ENCODE measurements at places on chromosomes 16 and 17.

DNA sequence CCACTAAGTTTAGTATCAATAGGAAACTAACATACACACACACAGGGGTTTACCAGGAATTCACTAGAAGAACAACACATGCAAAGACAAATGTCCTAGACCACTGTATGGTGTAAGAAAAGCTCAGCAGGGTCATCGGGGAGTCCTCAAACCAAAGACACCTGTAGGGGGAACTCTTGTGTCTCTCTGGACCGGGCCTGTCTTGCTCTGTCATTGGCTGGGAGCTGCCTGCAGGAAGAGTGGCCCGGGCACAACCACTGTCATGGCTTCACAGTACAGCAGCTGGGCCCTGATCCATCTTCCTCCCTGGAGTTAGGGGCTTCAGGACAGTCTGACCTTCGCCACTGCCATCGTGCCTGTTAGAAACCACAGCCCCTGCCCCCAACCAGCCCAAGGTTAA lies 263.6 kb upstream of the DYNLRB2 start:
- no peak for DNase-seq

DNA sequence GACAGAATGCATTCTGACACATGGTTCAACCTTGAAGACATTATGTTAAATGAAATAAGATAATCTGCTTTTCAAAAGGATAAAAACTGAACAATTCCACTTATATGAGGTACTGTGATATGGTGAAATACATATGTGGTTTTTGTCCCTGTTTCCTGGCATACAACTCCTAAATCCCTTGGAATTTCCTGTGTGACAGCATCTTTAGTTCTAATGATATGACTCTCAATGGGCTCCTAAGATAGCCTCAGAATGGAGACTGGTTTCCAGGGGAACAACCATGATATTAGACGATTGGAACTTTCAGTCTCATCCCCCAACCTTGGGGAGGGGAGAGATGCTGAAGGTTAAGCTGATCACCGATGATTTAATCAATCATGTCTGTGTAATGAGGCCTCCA lies 37.7 kb upstream of the PHLPP2 start:
- no peak for DNase-seq

- DNase-seq = no peak
Measured at GRCh38 chr17:49741009-49741691, 22.8 kb downstream of the FAM117A start.

- DNase-seq = no peak
Measured at GRCh38 chr17:45277992-45278391, 16.1 kb upstream of the SPATA32 start.

DNA sequence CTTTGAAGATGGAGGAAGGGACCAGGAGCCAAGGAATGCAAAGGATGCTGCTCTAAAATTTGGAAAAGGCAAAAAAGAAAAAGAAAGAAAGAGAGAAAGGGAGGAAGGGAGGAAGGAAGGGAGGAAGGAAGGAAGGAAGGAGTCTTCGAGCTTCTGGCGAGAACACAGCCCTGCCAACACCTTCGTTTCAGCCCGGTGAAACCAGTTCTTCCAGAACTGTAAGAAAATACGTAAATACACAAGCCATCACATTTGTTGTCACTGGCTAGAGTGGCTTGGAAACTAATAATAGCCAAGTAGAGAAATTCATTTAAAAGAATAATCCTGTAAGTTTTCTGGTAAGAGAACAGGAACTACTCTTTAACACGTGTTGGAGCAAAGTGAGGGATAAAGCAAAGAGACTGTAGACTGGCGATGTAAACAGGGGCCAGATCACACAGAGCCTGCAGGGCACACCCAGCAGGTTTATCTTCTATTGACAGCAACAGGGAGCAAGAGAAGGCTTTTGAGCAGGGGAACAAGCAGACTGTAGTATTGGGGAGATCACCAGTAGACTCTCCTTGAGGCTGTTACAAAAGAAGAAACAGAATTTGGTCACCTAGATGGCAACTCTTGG lies 188.7 kb upstream of the MPHOSPH6 start:
- no peak for DNase-seq

- DNase-seq = no peak
Measured at GRCh38 chr16:68902003-68902968, 59.0 kb downstream of the TANGO6 start.

DNA sequence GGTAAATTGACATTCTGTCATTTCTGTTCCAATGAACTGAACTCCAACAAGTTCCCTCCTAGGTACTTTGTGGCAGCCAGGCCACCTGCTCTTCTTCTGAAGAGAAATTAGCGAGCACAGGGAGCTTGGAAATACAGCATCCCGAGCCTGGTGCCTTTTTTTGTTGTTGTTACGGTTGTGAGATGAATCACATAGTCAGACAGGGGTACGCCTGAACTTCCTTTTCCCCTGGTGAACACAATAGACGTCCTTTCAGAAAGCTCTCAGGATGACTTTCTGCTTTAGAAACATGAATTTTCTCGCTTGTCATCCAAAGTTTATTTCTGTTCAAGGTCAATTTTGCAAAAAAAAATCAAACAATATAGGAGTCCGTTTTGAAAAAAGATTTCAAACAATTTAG lies 53.9 kb upstream of the XYLT1 start:
- no peak for DNase-seq

DNA sequence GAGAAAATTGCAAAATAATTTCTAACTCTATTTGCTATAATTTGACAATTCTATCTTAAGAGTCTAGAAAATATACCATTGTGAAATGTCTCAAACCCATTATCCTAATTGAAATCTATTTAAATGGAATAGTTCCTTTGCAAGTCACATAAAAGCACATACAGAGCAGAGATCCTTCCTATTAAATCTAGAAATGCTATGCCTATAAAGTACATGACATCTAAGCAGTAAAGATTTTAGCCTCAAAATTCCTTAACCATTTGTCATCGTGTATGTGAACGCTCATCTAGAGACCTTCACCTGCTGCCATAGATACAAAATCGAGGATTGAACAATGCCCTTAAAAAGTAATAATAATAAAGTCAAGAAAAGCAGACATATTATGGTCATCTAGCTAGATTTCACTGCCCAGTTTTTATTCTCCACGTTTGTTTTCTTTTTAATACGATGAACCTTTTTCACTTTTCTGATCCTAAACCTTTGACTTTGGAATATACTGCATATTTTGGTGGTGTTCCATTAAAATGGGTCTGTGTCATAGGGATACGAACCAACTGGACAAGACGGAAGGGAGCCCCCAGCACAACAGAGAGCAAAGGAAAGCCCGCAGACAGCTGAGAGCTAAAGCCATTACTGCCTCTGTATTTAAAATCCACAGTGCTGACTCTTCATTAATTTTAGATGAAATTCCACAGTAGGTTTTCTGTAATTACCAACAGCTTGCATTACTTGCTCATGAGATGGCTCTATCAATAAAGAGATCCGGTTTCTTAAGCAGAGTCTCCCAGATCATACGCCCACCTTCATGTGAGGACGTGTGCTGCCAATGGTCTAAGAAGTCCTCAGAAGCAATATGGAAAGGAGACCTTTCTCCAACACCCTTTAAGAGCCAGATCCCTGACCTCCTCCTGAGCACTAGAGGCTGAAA lies 17.6 kb downstream of the TEX2 start:
- DNase-seq = no peak

- no peak for DNase-seq
Measured at GRCh38 chr16:88988980-88989811, 12.2 kb upstream of the CBFA2T3 start.

DNA sequence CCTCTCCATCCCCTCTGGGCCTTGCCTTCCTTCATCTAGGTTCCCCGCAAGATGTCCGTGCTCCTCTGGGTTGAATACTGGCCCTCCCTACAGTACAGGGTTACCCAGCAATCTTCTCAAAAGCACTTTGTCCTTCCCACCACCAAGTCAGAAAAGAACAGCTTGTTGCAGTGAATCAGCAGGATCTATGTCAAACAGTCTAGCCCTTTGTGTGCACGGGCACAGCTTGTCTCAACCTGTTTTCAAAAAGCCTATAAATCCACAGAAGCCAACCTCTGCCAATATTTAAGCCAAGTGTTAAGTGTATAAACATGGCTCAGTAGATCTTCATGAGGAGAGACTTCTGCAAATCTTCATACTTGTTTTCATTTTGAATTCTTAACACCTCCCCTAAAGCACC lies 25.2 kb downstream of the C17orf67 start:
- no peak for DNase-seq

DNA sequence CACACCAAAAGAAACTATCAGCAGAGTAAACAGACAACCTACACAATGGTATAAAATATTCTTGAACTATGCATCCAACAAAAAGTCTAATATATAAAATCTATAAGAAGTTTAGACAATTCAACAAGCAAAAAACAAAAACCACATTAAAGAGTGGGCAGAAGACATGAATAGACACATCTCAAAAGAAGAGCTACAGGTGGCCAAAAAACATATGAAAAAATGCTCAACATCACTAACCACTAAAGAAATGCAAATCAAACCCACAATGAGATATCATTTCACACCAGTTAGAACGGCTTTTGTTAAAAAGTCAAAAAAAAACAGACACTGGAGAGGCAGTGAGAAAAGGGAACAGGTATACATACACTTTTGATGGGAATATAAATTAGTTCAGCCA lies 348.9 kb upstream of the MAF start:
- no peak for DNase-seq

GRCh38 chr17:72514891-72515290 lies 394.1 kb downstream of the SOX9 start:
- DNase-seq = no peak

DNA sequence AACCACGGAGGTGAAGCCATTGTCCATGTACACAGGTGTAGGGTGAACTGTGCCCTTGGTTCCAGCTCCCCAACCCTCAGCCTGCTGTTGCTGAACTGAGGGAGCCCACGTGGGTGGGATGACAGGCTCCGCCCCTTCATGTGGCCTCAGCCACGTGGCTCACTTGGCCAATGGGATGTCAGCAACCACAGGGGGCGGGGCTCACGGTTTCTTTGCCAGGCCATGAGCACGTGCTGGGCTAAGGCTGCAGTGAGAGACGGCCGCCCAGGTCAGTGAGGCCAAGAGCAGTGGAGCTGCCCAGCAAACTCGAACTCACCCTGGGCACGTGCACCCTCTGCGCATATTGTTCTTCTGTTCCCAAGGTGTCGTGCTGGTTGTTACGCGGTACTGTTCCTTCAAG lies 282.6 kb downstream of the IRF8 start:
- DNase-seq = no peak

- DNase-seq = no peak
Measured at GRCh38 chr17:36657763-36658490, 56.5 kb downstream of the MRM1 start.

GRCh38 chr16:76882105-76882504 lies 308.9 kb upstream of the MON1B start:
- DNase-seq = no peak

- no peak for DNase-seq
Measured at GRCh38 chr16:48330841-48331192, 54.4 kb downstream of the SIAH1 start.

DNA sequence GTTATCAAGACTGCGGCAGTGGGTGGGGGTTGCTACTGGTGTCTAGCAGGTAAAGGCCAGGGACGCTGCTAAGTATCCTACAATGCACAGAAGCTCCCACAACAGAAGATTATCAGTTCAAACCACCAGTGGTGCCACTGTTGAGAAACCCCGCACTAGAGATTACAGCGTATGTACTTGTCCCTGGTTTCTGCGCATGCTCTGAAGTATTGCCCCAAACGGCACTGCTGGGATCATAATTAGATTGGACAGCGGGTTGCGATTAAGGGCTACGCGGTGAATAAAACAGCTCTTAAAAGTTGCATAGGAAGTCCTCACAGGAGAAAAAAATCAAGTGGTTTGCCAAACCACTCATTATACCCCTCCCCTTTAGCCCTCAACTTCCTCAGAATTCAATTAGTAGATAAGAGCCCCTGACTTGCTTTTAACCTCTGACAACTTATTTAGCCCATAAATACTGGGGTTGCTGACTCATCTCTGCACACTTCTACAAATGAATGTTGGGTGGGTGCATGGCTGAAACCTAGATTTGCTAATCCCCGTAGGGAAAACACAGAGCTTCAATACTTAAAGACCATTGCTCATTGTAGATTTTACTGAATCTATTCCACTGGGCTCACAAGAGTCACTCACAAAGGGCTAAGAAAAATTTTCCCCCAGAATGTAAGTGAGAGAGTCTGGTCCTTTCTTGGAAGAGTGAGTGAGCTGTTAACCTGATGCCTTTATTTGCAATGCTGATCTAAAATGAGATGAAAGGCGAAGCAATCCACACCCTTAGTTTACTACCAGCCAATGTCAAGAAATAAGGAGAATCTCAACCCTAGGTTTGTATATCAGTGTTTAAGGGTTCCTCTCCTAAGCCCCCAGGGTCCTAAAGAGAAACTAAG lies 91.8 kb downstream of the RGS9 start:
- DNase-seq = peak; percentile 73

Measured in stimulated activated CD4-positive, alpha-beta T cell treated with anti-CD3 and anti-CD28 coated beads, Interleukin-4, amount 100 ng/mL, for 24 hours (primary cell).